WTC11 (cell line): ENCODE measurements at places on chromosomes 3 and 15. TPM values are rescaled to one million over a fixed set of nuclear protein-coding genes. Genes with fewer than 3 reads are reported as not detected.

The RBP2 gene
- not detected in 3 replicates for total RNA-seq

- no peak overlapping the region for H3K27ac ChIP-seq
- DNase-seq = no peak
- no peak overlapping the region for H3K4me3 ChIP-seq
Measured at GRCh38 chr3:30467596-30468238, 138.7 kb upstream of the TGFBR2 start.

The RAB5A gene
- total RNA-seq = 81.8 to 97.1 TPM (median 84.8 TPM) in 3 replicates

GRCh38 chr15:66911131-66911700, 154.2 kb upstream of the SMAD3 start:
- H3K27me3 ChIP-seq = peaks cover 9% of the 10 kb centered on the region; the same call in 1 of the 2 replicates
- no peak overlapping the region for H3K27ac ChIP-seq
- peaks cover 4% of the 10 kb centered on the region; the same call in 1 of the 2 replicates for H3K4me1 ChIP-seq
- no peaks in the 10 kb centered on the region for H3K36me3 ChIP-seq

- H3K27ac ChIP-seq = no peak overlapping the region
- H3K4me1 ChIP-seq = no peaks in the 10 kb centered on the region
- H3K36me3 ChIP-seq = no peaks in the 10 kb centered on the region
- H3K4me3 ChIP-seq = no peak overlapping the region
- no peaks in the 10 kb centered on the region for H3K27me3 ChIP-seq
Measured at GRCh38 chr15:86840996-86841395, 761.3 kb downstream of the AGBL1 start.

The EBLN2 gene
- 2.3 to 4.3 TPM (median 3.1 TPM) in 3 replicates for total RNA-seq

GRCh38 chr15:33311312-33311971, 675 bp downstream of the RYR3 start:
- H3K36me3 ChIP-seq = no peaks in the 10 kb centered on the region
- H3K27me3 ChIP-seq = peaks cover 54% of the 10 kb centered on the region
- peak overlapping the region; percentile 71 for H3K4me3 ChIP-seq
- peaks cover 24% of the 10 kb centered on the region for H3K4me1 ChIP-seq

DNA sequence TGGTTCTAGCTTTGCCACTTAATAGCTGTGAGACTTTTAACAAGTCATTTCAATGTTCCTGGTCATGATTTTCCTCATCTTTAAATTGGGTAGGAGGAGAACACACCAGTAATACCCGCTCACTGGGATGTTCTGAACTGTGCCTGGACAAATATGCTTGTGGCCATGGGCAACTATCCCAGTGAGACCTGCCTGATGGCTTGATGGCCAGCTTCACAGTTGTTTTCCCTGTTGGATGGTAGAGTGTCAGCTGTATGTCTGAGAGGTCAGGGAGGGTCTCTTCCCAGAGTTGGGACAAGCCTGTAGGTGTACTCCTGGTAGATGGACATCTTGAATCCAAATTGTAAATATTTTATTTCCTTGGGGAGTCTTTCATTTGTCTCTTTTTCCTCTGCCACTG, 92.5 kb upstream of the PFN2 start:
- H3K27me3 ChIP-seq = peaks cover 9% of the 10 kb centered on the region; the same call in 1 of the 2 replicates
- H3K4me3 ChIP-seq = no peak overlapping the region
- H3K4me1 ChIP-seq = peaks cover 18% of the 10 kb centered on the region
- H3K36me3 ChIP-seq = no peaks in the 10 kb centered on the region

GRCh38 chr3:142433110-142433509, 14.7 kb downstream of the XRN1 start:
- H3K4me1 ChIP-seq = no peaks in the 10 kb centered on the region
- no peak overlapping the region for H3K27ac ChIP-seq
- no peak for DNase-seq
- H3K4me3 ChIP-seq = no peak overlapping the region
- H3K36me3 ChIP-seq = peaks cover 29% of the 10 kb centered on the region
- no peaks in the 10 kb centered on the region for H3K27me3 ChIP-seq

The FBN1 gene
- total RNA-seq = 3.3 to 5.2 TPM (median 3.7 TPM) in 3 replicates

- H3K4me1 ChIP-seq = peaks cover 8% of the 10 kb centered on the region
- peak overlapping the region; percentile 40 for H3K4me3 ChIP-seq
- peaks cover 33% of the 10 kb centered on the region for H3K27me3 ChIP-seq
- no peak overlapping the region for H3K27ac ChIP-seq
- H3K36me3 ChIP-seq = no peaks in the 10 kb centered on the region
Measured at GRCh38 chr15:41882689-41883483, 11.0 kb downstream of the SPTBN5 start.

The STX19 gene
- not detected in 3 replicates for total RNA-seq

DNA sequence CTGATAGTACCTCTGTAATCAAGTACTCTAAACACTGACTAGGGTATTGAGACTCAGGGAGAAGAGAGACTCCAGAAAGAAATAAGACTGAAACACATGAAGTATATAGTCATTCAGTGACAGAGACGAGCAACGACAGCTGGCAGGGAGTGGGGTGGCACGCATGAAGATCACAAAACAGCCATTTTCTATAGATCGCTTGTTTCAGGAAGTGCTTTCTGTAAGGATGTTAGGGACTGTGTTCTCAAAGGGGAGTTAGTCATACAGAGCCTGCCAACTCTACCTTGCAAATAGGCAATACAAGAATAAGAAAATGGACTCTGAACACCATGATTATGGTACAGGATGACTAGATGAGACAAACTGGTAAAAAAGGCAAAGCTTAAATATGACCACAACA, 139.5 kb downstream of the TBL1XR1 start:
- H3K27ac ChIP-seq = no peak overlapping the region
- H3K36me3 ChIP-seq = no peaks in the 10 kb centered on the region
- H3K4me1 ChIP-seq = peaks cover 17% of the 10 kb centered on the region
- H3K27me3 ChIP-seq = no peaks in the 10 kb centered on the region

- peak; percentile 43 for DNase-seq
- H3K36me3 ChIP-seq = no peaks in the 10 kb centered on the region; the same call in 1 of the 2 replicates
- peaks cover 27% of the 10 kb centered on the region for H3K4me1 ChIP-seq
- peak overlapping the region; percentile 73 for H3K4me3 ChIP-seq
- H3K27me3 ChIP-seq = peaks cover 12% of the 10 kb centered on the region
- H3K27ac ChIP-seq = no peak overlapping the region
Measured at GRCh38 chr3:183824761-183825455, 469 bp downstream of the MAP6D1 start.
